ENCODE measurements at places on chromosomes 13 and 19.

GRCh38 chr13:19289180-19289579 is 107.6 kb upstream of the TUBA3C start:
- DNase-seq = no peak

DNA sequence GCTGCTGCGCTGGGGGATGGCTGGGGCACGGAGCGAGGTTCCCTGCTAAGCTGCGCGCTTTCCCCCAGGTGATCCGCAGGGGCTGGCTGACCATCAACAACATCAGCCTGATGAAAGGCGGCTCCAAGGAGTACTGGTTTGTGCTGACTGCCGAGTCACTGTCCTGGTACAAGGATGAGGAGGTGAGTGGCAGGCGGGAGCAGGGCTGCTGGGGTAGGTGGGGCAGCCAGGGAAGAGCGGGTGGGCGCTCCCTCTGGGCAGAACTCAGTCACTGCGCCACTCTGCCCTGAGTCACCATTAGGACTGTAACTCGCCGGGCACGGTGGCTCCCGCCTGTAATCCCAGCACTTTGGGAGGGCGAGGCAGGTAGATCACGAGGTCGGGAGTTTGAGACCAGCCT is 23.8 kb downstream of the TMED1 start:
- DNase-seq = no peak

DNA sequence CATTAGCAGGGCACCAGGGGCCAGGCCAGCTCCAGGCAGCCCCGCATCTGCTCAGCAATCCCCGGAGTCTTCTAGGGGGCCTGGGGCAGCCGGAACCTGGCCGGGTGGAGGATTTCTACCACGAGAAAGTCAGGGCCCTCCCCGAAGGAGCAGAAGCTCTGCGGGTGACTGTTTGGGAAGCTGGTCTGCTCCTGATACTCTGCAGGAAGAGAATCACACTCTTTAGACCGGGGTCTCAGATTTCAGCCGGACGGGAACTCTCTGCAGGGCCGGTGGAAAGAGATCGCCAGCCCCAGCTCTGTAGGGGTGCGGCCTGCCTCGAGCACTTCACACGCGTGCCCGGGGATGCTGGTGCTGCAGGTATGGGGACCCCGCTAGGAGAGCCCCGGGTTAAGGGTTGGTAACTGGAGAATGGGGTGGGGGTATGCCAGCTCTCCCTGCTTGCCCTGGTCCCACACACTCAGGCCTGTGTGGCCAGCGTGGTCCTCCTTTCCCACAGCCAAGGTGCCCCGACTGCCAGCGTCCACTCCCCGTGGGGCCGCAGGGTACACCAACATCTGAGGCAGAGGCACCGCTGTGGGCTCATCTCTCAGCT is 20.1 kb downstream of the RASA3 start:
- DNase-seq = no peak

DNA sequence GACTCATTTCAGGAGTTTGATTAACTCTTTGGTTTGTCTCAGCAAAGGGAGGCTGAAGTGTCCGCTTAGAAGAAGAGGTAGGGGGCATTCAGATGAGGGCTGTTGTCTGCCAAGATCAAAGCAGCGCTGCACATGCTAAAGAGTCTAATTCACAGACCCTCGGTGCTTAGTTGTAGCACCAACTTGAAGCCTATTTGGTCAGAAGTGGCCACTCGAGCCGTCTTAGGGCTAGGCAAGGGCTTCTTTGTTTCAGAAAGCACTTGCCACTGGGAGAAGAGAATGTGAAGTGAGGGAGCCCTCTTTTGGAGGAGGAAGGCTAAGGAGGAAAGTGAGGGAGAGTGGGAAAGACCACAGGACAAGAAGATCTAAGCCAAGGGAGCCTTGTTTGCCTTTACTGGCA is 313.4 kb upstream of the TMTC4 start:
- DNase-seq = no peak

DNA sequence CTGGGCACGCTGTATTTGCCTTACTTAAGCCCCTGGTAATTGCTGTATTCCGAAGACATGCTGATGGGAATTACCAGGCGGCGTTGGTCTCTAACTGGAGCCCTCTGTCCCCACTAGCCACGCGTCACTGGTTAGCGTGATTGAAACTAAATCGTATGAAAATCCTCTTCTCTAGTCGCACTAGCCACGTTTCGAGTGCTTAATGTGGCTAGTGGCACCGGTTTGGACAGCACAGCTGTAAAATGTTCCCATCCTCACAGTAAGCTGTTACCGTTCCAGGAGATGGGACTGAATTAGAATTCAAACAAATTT is 676 bp downstream of the BRCA2 start:
- DNase-seq = no peak

DNA sequence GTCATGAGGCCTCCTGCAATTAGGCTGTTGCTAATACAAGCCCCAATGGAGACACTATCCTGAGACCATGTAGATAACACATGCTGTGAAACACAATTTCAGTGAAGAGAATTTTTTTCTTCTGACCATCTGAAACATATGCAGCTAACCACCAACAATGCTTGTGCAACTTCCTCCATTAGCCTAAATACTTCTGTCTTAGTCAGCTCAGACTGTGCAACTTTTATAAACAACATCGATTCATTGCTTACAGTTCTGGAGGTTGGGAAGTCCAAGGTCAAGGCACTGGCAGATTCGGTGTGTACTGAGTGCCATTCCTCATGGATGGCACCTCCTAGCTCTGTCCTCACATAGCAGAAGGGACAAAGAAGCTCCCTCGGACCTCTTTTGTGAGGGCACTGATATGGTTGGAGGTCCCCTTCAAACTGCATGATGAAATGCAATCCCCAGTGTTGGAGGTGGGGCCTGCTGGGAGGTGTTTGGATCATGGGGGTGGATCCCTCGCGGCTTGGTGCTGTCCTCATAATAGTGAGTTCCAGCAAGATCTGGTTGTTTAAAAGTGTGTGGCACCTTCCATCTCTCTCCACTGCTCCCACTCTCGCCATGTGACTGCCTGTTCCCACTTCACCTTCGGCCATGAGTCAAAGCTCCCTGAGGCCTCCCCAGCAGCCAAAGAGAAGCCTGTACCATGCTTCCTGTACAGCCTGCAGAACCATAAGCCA is 27.7 kb downstream of the STK24 start:
- DNase-seq = no peak

- DNase-seq = no peak
Measured at GRCh38 chr19:31304831-31305312, 44.4 kb downstream of the TSHZ3 start.

DNA sequence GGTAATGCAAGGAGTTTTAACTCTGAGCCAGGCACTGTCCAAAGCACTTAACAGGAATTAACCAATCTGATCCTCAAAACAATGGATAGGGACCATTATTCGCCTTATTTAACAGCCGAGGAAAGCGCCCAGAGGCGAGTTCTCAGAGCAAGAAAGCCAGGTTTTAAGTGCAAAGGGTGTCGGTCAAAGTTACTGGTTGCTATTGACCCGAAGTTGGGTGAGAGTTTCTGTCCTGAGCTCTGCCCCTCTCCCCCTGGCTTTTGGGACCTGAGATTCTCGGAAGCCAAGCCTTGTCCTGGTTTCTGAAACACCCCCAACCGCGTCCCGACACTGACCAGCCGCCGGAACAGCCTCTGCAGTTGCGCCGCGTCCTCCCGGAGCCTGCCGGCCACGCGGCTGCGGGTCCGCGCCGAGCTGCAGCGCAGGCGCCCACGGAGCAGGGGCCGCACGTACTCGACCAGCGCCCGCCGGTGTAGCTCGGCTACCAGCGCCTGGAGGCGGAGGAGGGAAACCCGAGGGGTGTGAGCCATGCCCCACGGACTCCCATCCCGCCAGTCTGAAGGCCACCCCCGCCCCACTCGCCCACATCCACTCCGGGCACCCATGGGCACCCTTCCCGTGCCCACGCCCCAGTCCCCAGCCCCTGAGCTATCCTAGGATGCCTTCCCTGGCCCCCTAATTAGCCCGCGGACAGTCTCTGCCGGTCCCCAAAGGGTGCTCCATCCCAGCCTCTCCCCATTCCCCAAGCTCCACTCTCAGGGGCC is 27.8 kb downstream of the EXOC3L2 start:
- no peak for DNase-seq

DNA sequence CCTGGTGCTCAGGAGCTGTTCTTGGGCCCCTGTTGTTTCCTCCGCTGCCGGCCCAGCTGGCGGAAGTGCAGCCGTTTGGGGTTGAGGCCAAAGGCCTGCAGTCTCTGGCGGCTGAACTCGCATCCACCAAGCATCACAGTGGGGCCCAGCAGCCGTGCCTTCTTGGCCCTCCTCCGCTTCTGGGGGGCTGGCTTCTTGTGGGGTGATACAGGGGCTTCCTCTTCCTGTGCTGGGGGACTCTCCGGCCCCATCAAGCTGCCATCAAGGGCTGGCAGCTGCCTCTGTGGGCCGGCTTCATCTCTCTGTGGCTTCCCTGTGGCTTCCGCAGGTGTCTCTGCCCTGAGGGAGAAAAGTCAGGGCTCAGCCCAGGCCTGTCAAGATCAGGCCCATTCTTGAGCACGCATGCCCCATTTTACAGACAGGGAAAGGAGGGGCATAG is 10.3 kb downstream of the ATG4D start:
- no peak for DNase-seq

Data from caudate nucleus (tissue), 63 donors.